ENCODE measurements at places on chromosomes 6 and 20.

DNA sequence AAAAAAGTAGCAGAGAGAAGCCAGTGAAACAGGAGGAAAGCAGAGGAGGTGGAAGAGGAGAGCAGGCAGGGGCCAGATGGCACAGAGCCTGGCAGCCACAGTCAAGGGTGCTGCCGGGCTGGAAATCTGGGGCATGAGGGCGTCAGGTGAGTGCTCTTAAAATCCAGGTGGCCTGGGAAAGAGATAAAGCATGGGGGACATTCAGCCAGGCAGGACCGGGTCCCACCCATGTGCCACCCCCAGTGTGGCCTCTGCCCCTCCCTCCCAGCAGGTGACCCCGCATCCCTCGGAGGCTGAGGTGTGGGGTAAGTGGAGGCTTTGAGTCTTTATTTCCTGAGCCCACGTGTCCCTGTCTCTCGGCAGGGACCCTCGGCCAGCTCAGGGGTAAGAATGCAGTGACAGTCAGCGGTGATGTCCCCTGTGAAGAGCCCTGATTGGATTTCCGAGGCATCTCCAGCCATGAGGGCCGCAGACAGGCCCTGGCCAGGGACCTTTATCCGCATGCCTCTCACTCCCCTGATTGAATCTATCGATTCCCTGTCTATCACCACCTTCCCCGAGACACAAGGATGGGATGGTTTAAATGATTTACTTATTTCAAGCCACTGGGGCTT, 33.8 kb upstream of the SULF2 start:
- no peak for DNase-seq

- no peak for DNase-seq
Observed at GRCh38 chr6:399785-400534, 8.4 kb downstream of the IRF4 start.

DNA sequence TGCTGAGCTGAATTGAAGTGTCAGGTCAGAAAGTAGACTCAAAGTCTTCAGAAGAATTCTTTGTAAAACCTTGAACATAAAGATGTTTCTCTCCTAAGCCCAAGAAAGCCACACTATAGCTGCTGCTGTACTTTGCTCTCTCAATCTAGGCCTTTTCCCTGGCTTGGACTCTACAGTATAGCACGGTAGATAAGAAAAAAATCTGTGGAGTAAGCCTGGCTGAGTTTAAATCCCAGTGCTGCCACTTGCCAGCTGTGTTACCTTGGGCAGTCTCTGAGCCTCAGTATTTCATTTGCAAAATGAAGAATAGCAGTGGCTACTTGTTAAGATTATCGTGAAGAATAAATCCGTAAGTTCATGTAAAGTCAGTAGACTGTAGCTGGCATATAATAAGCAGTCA, 53.3 kb upstream of the UFL1 start:
- DNase-seq, result no peak

GRCh38 chr6:14732844-14733757, 512.8 kb upstream of the JARID2 start:
- no peak for DNase-seq

DNA sequence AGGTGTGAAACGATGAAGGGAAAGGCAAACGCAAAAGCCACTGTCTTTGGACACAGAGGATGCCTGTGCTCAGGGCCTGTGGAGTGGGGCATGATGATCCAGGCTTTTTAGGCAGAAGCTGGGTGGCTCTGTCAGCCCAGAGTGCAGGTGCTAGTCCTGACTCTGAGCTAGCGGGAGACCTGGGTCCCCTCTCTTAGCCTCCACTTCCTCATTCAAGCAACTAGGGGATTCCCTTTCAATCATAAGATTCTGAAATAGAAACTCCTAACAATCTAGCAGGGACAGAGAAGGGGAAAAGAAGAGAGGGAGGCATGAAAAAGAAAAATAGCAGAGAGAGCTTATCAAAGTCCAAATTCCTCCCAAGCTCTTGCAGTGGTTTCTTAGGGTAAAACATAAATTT, 7.6 kb upstream of the HIVEP2 start:
- DNase-seq, result no peak

- no peak for DNase-seq
Observed at GRCh38 chr6:84137989-84138575, 89.4 kb downstream of the CEP162 start.

DNA sequence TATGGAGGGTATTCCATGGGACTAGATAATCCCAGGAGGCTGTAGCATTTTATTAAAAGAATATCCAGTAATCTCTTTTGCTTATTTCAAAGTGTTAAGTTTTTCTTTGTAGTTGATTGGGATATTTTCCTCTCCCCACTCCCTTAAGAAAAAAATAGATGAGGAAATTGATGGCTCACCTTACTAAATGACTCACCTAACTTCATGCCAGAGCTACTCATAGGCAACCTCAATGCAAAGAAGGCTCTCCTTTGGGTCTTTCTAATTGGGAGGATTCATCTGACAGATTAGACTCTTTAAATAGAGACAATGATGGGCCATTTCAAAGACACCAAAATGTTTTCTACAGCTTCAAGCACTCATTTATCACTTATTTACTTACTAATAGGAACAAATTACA, 528.5 kb upstream of the BTBD3 start:
- no peak for DNase-seq

- no peak for DNase-seq
Observed at GRCh38 chr6:30002871-30003270, 58.2 kb upstream of the POLR1H start.

GRCh38 chr6:25346064-25346463, 66.9 kb downstream of the CARMIL1 start:
- DNase-seq, result no peak

- DNase-seq, result no peak
Observed at GRCh38 chr20:25580711-25581110, 4.6 kb downstream of the NINL start.

DNA sequence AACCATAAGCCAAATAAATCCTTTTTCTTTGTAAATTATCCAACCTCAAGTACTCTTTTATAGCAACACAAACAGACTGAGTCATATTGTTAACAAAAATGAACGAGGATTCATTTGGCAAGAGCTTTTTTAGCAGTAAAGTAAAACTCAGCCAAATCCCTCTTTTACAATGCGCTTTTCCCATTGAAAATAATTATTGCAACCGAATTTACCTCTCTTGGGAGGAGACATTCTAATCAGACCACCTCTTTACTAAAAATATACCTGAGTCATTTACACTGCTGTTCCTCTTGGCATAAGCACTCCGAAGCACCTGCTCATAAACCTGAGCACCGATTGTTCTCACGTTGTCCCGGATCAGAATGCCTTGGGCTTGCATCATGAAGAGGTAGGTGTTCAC, 57.4 kb downstream of the B4GALT5 start:
- DNase-seq, result no peak

DNA sequence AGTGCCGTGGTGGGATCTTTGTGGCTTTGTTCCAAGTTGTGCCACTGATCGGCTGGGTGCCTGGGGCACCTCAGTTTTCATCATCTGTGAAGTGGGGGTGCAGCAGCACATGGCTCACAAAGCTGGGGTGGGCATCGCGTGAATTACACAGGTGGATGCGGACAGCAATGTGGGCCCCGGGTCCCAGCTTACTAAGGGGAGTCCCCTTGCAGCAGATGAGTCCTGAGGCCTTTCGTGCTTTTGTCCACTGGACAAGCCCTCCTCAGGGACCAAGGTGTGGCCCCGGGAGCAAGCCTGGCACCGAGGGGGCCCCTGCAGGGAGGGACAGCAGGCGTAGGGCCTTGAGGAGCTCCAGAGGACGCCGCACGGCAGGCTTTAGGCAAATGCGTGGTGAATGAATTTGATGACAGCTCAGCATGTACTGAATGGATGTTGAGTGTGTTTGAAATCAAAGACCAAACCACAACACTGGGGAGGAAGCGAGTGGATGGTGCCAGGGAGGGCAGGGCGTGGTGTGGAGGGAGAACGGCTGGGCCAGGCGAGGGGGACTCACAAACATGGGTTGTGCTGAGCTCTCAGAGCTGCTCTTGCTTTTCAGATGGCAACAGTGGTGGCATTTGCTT, 53.2 kb downstream of the IRF4 start:
- DNase-seq, result no peak

- DNase-seq, result no peak
Observed at GRCh38 chr20:60233018-60233630, 274.9 kb downstream of the CDH26 start.

- DNase-seq, result no peak
Observed at GRCh38 chr6:106256201-106256968, 69.2 kb downstream of the ATG5 start.

- DNase-seq, result no peak
Observed at GRCh38 chr6:28953039-28953584, 29.3 kb upstream of the TRIM27 start.

DNA sequence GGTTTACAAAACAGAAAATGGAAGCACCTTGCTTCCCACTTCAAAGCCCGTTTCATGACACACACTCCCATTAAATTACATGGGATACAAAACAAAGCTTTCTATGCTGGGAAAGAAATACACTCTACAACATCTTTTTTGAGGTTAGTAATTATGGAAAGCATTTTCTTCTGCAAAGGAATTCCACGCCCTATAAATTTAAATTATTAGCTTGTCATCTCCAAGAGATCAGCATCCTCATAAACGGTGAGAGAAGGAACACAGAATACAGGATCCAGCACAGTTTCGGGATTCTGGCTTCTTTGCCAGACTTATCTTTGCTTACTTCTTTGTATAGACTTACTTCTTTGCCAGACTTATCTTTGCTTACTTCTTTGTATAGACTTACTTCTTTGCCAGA, 1.3 kb upstream of the SMPDL3A start:
- DNase-seq, result no peak

GRCh38 chr6:30035784-30036183, 25.3 kb upstream of the POLR1H start:
- DNase-seq, result no peak

- DNase-seq, result no peak
Observed at GRCh38 chr6:113627480-113627879, 229.7 kb upstream of the MARCKS start.

DNA sequence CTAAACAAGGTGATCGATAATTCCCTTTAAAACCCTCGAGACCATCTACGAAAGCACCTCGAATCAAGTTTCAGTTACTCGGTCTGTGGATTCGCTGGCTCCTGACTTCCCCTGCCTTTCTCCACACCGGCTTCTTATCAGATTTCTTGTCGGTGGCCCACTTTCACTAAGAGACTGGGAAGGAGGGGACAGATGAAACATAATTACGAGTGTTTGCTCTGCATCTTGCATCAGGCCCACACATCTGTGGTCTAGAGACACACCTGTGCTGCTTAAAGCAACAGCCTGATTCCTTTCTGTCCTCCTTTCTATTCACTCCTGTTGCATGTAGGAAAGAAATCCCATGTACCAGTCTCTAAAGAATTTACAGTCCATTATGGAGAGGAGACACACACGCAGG, 37.7 kb downstream of the INSM1 start:
- DNase-seq, result no peak

DNA sequence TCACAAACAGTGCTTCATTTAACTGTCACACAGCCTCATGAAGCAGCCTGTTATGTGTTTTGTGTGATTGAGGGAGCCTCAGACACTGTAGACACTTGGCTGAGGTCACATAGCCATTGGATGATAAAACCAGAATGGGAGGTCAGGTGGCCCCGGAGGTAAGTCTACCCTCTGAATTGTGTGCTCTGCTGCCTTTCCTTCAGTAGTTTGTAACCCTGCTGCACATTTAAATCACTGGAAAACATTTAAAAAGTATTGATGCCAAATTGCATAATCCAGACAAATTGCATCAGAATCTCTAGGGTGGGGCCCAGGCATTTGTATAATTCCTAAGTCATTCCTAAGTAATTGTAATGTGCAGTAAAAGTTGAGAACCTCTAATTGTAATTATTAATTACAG, 85.2 kb upstream of the ECI2 start:
- DNase-seq, result no peak

- DNase-seq, result no peak
Observed at GRCh38 chr20:23141450-23142161, 55.5 kb upstream of the CD93 start.

DNA sequence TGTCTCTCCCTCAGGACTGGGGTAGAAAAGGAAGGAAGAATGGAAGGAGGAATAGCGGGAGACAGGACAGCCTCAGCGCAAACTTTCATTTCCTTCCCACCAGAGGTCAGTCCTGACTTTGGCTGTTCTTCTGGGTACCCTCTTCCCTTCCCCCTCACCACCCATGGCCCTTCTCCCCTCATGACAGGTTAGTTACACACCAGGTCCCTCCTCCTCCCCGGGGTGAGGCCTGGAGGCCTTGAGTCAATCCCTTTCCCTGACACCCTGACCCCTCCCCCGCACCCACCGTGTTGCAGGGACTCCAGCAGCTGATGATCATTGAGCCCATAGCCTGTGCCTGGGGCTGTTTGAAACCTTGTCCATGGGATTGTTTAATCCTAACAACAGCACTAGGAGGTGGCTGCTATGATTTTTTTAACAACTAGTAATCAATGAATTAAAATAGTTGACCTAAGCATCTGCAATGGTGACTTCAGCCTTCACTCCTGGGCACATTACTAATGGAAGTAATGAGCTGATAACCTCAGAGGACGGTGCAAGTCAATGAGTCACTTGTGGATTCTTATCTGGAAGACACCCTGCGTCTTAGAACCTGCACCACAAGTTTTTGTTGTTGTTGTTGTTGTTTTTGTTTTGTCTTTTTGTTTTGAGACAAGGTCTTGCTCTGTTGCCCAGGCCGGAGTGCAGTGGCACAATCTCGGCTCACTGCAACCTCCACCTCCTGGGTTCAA, 46.6 kb upstream of the CCDC167 start:
- DNase-seq, result no peak

DNA sequence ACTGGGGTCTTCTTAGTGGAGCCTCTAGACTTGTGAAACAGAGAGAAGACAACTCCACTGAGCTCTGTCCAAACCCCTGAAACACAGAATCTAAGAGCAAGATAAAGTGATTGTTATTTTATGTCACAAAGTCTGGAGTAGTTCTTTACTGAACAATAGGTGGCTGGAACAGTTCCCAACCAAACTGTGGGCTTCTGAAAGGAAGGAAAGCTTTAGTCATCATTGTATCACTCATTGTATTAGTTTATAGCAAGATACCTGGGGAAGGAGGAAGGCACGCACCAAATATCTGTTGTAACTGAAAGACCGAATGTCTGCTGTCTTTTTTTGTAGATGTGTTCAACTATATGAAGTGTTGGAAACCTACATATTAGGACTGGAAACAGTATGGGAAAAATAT, 284.9 kb upstream of the TBX18 start:
- no peak for DNase-seq

- no peak for DNase-seq
Observed at GRCh38 chr20:13139459-13140150, 81.5 kb upstream of the ISM1 start.

DNA sequence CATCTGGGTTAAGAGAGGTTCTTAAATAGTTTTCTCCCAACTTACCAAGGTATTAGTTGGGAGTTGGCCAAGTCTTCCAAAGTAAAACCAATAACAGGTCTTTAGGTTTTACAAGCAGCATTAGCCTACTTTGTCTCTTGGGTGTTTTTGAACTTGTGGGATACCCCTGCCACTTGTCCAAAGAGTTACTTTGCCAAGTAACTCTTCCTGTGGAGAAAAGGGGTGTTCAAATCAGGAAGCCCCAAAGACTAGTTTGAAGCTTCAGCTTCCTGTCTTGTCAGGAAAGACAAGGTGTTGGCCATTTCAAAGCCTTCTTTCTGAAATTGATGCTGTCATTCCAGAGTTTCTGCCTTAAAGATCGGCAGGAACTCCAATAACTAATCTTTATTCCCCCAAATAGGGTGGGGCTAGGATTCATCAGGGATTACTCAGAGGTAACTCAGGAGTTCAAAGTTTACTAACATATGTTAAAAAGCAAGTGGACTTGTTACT, 822 bp downstream of the RAB22A start:
- no peak for DNase-seq
